Stimulated activated CD8-positive, alpha-beta memory T cell treated with anti-CD3 and anti-CD28 coated beads, Interleukin-4, amount 100 ng/mL, for 1 hour (primary cell): ENCODE measurements at places on chromosomes 4 and X.

DNA sequence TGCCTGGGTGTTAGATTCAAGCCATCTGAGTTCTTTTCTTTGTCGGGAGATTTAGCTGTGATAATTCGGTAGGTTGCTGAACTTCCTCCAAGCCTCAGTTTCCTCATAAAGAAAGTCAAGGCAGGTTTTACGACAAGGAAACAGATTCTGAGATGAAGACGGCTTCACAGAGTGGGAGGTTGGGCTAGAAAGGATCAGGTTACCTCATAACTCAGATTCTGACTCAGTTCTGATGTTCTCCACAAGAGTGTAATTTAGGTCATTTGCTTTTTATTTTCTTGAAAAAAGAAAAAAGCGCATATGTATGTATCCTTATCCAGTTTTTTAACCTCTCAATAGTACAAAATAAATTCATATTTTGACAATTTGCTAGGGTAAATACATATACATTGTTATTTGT is 47.2 kb upstream of the ELOVL6 start:
- DNase-seq, result no peak

GRCh38 chr4:123256901-123257300 is 139.7 kb upstream of the SPRY1 start:
- no peak for DNase-seq

- no peak for DNase-seq
Measured at GRCh38 chr4:87150498-87151261, 69.7 kb downstream of the KLHL8 start.

- no peak for DNase-seq
Measured at GRCh38 chrX:25941087-25941486, 197.1 kb upstream of the MAGEB18 start.

GRCh38 chr4:127788517-127788916 is 6.4 kb downstream of the HSPA4L start:
- DNase-seq, result no peak

DNA sequence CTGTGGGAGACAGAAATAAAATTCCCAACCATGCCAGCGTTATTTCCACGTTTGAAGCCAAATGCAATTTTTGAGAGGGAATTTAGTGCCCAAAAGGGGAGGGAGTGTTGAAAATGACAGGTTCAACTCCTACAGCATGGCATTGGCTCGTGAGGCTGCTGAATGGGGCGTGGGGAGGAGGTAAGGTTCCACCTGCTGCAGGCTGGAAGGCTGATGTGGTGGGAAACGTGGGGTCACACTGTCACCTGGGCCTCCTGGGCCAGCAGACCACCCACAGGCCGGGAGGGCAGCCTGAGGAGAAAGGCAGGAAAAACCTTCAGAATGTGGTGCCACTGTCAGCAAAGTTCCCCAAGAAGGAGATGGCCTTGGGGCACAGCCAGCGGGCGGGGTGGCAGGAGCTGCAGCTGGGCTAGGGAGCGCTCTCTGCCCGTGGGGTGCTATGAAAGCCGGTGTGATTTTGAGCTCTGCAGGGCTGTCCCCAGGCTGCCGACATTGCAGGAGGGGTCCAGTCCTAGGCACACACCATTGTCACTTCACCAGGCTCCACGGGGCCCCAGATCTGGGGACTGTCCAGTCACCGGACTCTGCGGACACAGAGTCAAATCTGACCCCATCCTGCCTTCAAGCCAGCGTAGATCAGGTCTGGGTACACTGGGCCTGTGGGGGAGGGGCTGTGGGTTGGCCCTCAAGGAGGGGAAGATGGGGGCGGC is 19.6 kb downstream of the MSANTD1 start:
- DNase-seq, result no peak

- DNase-seq, result no peak
Measured at GRCh38 chrX:51878056-51878455, 15.4 kb upstream of the MAGED1 start.

DNA sequence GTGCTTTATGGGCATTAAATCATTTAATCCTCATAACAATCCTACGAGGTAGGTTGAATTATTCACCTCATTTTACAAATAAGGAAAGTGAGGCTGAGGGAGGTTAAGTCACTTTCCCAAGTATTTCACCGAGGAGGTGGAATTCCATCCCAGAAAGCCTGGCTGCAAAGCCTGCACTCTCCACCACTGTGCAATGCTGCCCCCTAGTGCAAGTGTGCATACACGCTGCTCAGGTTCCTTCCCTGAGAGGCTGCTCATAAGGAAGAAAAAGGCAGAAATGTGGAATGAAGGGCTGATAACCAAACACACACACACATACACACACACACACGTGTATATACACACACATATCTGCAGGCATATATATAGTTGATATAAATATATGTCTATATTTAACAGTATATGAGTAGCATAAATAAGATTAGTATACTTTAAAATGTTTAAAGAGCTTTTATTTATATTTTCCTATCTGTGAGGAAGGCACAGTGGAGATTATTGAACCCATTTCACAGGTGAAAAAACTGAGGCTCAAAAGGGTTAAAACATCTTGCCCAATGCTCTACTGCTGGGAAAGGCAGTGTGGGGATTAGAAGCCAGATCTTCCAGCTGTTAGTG is 714.5 kb upstream of the TENM3 start:
- no peak for DNase-seq

GRCh38 chr4:6338175-6338950 is 68.7 kb downstream of the WFS1 start:
- no peak for DNase-seq

- DNase-seq, result no peak
Measured at GRCh38 chrX:135522878-135523693, 2.6 kb downstream of the INTS6L start.

GRCh38 chrX:139889760-139890159 is 43.1 kb downstream of the ATP11C start:
- DNase-seq, result no peak

GRCh38 chrX:132216806-132217202 is 2.4 kb downstream of the RAP2C start:
- DNase-seq, result no peak

DNA sequence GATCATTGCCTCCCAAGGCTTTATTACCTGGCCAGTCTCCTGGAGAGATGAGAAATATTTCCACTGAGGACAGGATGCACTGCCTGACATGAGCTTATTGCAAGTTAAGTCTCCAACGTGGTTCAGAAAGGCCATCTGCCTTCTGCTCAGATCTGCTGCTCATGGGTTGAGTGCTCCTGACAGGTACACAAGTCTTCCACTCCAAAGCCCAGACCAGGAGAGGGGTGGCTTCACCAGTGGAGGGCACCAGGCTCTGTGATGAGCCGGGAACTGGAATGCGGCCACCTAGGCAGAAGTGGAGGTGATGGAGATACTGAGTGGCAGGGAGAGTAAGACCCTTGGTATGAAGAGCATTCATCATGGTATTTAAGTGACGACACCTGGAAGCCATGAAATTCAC is 79.5 kb upstream of the IRF2 start:
- no peak for DNase-seq

- no peak for DNase-seq
Measured at GRCh38 chr4:2484185-2484584, 15.3 kb downstream of the RNF4 start.
